Endothelial cell of umbilical vein (primary cell): ENCODE measurements at places on chromosomes 2 and 18. TPM values are rescaled to one million over a fixed set of nuclear protein-coding genes. Genes with fewer than 3 reads are reported as not detected.

DNA sequence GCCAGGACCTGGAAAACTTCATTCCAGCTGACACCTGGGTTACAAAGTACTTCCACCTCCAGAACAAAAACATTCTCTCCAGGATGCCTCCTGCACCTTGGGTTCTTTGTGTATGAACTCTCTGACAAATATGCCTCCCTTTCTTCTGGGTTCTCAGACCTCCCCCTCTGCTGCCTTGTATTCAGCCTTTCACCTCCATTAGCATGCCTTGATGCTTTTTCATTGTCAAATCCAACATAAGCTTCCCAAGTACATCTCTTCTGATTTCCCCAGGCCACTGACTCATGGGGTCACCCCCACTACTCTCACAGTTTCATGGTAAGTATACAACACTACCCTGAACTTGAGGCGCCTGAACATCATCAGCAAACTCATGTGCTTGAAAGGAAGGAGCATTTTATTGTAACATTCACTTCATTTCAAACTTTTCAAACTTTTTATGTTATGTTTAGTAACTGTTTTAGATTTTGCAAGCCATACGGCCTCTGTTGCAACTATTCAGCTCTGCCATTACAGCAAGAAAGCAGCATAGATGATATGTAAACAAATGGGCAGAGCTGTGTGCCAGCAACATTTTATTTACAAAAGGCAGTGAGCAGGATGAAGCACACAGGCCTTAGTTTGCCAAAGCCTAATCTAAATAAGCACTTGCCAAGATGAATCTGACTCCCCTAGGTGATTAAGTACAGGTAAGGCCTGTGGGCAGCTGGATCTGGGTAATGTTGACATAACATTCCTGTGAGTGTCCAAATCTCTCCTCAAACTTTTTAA lies 32.5 kb upstream of the MRPS9 start:
- no peak for DNase-seq

- DNase-seq, result no peak
Measured at GRCh38 chr18:32846896-32847295, 74.1 kb upstream of the KLHL14 start.

ALK gene
- not detected in 2 replicates for total RNA-seq

GRCh38 chr2:144654523-144654922 lies 134.6 kb upstream of the ZEB2 start:
- DNase-seq, result no peak
